ENCODE measurements at places on chromosomes 7 and 10.

GRCh38 chr7:92841192-92841591, 4.8 kb upstream of the CDK6 start:
- DNase-seq: no peak

GRCh38 chr7:6228361-6229229, 43.8 kb downstream of the CYTH3 start:
- DNase-seq: peak; percentile 44

GRCh38 chr10:95501203-95502094, 59.7 kb downstream of the SORBS1 start:
- DNase-seq: no peak

- no peak for DNase-seq
Observed at GRCh38 chr10:131310551-131311401, 745 bp downstream of the TCERG1L start.

DNA sequence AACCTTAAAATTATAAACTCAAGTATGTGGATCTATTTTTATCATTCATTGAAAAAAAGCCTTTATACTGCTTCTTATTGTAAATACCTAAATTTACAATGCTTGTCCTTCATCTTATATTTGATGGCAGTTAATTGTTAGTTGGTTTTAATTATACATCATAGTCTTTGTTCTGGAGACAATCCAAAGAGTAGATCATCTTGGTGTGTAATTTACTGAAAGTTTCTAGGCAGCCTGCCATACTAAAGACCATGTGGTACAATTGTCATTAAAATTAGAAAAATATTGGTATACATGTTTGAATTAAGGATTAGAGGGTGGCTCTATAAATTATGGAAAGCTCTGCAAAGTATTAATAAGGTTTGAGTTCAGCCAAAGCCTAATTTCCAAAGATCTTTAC, 231.4 kb downstream of the KCND2 start:
- DNase-seq: no peak

GRCh38 chr10:97024168-97025073, 161.3 kb downstream of the SLIT1 start:
- no peak for DNase-seq

DNA sequence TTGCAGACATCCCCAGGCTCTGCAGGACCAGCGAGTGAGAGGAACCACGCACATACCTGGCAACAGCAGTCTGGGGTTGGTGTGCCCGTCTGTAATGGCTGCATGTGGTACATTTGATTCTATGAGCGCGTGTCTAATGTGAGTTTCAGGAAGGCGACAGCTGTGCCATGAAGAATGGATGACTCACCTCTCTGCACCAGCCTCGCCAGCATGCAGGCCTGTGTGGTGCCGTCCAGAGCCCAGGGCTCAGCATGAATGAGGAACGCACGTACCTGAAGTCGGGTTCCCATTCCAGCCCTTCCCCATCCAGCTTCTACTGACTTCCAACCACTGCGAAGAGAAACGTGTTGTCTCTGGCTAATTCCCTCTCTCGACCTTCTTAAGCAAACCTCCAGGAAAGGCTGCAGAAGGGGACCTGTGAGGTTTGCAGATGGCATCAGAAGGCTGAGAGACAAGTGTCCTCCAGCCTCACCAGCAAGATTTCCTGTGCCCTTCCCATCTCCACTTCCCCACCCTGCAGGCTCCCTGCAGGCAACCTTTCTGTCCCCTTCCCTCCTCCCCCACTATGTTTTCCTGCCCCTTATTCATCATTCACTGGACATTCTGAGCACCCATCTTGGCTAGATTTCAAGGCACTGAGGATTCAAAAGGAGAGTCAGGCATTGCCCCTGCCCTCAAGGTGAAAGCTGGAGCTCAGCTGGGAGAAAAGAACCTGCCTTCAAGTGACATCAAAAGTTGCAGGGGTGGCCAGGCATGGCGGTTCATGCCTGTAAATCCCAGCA, 54.3 kb downstream of the ASB13 start:
- no peak for DNase-seq

DNA sequence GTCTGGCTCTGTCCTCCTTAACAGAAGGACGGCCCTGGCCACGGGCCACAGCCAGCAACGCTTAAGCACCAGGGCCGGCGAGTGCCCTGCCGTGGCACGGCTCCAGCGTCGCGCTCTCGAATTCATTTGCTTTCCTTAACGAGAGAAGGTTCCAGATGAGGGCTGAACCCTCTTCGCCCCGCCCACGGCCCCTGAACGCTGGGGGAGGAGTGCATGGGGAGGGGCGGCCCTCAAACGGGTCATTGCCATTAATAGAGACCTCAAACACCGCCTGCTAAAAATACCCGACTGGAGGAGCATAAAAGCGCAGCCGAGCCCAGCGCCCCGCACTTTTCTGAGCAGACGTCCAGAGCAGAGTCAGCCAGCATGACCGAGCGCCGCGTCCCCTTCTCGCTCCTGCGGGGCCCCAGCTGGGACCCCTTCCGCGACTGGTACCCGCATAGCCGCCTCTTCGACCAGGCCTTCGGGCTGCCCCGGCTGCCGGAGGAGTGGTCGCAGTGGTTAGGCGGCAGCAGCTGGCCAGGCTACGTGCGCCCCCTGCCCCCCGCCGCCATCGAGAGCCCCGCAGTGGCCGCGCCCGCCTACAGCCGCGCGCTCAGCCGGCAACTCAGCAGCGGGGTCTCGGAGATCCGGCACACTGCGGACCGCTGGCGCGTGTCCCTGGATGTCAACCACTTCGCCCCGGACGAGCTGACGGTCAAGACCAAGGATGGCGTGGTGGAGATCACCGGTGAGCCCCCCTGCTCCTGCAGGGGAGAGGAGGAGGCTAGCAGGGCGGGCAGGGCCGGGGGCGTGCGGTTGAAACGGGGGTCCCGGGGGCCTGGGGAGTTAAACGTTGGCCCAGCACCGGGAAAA, at the start of gene HSPB1:
Gene HSPB1 (plus strand): TSS at position 327 of the 855 bp plus-strand sequence. CDS start 40 bp downstream, at position 367.
- DNase-seq: no peak

DNA sequence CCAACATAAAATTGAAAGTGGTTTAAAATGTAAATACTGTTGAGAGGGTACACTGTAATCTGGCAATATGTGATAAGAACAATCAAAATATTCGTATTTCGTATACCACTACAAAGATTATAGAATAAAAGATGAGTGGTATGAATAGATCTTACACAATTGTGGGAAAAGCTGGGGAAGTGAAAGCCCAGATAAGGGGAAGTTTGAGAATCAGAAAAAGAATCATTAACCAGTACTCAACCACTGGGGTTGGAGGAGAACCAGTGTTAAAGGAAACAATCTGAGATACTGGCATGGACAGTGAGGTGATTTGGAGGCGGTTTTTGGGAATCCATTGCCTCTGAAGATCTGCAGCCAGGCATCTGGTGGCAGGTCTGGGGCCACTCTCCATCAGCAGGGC, 59.7 kb upstream of the CDK14 start:
- DNase-seq: peak; percentile 6

DNA sequence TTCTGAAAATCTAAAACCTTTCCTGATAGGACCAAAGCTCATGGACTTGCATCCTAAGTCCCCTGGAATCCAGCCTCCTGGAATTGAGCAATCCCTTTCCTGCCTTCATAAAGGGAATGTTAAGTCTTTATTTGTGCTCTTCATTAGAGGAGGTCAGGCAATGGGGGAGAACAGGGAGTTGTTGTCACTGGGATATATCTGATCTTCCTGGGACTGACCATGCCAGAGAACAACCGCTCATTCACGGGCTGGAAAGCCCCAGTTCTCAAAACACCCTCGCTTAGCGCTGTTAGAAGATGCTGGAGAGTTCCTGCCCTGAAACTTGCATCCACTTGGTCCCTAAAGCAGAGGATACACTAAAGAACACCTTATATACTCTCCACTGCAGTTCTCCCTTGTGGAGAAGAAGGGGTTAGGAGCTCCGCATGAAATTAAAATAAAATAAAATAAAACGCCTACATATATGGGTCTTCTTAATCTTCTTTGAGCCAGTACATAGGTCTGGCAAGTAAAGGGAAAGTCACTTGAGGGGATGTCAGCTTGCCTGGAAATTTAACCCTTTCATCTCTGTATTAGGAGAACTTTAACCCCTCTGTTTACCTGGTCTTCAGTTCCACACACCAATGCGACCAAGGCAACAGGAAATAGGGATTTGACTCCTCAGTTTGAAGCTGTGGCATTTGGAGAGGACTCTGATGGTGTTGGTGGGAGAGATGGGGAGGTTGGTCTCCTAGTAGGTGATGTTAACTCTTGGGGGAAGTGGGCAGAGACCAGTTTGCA, 1.2 kb downstream of the SORCS1 start:
- DNase-seq: no peak

- DNase-seq: no peak
Observed at GRCh38 chr7:156545979-156546378, 94.6 kb upstream of the RNF32 start.

DNA sequence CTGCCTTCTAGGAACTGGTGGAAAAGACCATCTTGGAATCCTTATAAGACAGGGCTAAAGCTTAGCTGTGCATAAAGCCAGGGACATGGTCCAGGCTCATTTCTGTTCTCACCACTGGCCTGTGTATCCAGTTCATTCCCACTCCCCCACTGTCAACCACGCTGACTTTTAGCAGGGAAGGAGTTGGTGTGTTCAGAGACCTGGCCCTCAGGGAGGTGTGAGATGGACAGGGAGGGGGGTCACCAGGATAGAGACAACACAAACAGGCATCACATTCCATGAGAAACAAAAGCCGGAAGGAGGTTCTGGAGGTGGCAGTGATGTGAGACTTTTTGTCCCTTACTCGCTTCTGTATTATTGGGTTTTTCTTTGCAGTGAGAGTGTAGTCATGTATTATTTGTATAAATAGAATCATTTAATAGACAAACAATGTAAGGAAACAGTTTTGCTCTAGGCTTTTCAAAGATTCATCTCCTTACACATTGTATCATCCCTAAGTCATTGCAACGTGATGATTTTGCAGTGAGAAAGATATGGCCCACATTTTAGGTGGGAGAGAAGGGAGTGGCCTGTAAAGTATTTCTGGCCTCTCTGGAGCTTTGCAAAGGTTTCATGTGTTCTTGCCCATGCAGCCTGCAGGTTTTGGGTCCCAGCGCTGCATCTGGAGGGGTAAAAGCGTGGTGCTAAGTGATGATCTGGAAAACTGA, 52.0 kb downstream of the EEPD1 start:
- no peak for DNase-seq

DNA sequence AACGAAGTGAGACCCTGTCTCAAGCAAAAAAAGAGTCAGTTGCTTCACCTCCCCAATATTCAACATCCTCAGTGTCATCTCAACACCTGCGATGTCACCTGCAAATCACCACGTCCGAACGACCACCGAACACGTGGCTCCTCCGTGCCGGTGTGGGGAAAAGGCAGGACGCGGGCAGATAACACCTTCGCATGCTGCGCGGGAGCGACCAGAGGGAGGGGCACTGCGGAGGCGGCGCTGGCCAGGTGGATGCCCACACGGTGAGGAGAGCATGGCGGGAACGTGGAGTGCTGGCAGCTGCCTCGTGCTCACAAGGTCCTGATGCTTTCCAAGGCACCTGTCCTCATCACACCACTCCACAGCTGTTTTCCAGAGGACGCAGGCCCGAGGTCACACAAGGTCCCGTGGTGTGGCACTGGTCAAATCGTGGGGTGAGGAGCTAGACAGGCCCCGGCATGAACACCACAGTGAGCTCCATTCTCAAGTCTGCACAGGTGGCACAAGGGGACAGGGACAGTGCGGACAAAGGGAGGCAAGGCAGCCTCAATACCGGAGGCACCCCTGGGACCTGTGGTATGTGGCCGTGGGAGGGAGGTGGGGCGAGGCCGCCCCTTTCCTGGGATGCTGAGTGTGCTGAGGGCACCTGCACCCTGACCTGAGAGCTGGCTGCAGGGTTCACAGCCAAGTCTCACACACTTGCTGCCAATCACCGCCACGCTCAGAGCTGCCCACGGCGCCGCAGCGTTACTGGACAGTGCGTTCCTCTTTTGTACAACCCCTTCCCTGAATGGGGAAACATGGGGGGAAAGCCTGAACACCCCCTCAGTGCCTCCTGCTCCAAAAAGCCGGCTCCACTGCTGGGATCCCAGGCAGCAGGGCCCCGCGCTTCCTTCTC, 13.0 kb downstream of the TUBGCP2 start:
- DNase-seq: no peak

DNA sequence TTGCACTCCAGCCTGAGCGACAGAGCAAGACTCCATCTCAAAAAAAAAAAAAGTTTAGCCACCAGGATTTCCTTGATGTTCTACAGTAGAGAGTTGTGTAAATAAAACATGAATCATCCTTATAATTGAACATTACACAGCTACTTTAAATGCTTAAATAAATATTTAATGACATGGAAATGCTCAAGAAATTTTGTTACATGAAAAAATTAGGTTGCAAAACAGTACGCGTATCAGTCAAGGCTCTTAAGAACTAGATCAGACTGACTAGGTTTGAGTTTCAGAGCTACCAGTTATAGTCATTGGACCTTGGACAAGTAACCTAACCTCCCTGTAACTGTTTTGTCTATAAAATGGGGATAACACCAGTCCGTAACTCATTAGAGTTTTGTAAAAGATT, 38.7 kb upstream of the GSAP start:
- no peak for DNase-seq

DNA sequence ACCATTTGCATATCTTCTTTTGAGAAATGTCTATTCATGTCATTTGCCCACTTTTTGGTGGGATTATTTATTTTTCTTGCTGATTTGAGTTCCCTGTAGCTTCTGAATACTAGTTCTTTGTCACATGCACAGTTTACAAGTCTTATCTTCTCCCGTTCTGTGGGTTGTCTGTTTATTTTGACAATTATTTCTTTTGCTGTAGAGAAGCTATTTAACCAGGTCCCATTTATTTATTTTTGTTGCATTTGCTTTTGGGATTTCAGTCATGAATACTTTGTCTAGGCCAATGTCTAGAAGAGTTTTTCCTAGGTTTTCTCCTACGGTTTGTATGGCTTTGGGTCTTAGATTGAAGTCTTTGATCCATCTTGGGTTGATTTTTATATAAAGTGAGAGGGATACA, 32.9 kb downstream of the GPR22 start:
- DNase-seq: no peak

GRCh38 chr10:6364283-6364682, 161.6 kb downstream of the PFKFB3 start:
- no peak for DNase-seq

GRCh38 chr7:106060394-106060920, 51.7 kb downstream of the SYPL1 start:
- DNase-seq: no peak

DNA sequence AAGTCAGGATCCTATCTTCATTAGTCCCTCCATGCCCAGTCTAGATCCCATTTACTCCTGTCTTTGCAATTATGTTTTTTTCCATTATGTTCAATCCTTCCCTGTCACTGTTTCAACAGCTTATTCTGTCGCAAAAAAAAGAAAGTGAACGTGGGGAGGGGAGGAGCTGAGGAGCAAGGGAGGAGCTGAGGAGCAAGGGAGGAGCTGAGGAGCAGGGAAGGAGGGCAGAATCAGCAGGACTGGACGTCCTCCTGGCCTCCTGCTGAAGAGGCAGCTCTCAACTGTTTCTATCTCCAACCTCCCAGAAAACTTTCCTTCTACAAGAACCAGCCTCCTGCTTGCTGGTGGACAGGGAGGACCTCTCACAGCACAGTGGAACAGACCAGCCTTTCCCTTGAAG, 26.0 kb downstream of the LARP4B start:
- no peak for DNase-seq
